ENCODE measurements at places on chromosomes 6 and 20.

- no peak for DNase-seq
These were observed 5.7 kb downstream of the CDC40 start for GRCh38 chr6:110185879-110186278.

DNA sequence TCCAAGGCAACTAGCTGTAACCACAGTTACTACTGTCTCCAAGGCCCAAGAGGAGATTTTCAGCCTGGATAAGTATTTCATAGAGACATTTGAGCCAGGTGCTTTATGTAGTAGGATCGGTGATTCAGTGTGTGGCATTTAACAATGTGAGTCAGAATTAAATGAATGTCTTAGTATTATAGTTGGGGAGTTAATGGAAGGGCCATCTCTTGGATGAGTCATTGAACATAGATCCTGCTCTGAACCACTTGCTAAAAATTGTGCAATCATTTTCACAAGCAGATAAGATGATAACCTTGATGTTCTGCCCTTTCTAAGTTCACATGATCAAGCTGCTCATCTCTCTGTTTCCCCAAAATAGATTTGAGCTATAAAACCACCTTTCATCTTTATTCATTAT, 668.9 kb upstream of the CITED2 start:
- peak; percentile 93 for DNase-seq

DNA sequence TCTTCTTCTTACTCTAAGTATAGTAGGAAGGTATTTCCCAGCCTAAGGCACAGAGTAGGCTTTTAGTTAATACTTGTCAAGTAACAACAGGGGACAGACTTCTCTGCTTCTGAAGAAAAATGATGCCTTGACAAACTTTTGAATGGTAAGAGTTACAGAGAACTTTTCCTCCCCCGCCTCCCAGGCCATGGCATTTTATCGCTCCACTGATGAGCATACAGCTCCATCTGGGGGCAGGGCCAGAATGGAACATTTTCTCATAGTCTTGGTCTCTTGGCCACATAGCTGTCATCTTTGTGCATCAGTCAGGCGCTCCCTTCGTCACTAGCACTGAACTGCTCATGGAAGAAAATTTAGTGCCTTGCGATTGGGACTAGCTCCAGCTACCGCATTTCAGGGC, 1066.8 kb upstream of the CITED2 start:
- DNase-seq = peak; percentile 37

DNA sequence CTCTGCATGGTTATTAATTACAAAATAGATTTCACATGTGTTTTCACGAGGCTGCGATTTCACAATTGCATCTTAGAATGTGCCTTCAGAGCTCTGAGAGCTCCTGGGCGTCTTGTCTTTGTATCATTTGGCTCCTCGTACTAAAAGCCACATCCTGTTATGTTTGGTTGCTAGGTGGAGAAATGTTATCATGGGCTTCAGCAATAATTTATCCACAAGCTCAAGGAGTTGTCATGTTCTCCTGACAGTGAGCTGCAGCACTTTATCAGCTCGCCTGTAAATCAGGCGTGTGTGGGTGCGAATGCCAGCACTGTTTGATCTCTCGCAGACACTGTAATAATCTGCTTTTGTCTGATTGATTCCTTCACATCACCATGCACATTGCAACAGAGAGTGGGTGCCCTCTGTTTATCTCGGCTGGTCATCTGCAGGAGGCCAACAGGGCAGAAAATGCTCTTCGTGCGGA, 218.6 kb upstream of the ZFP64 start:
- no peak for DNase-seq

DNA sequence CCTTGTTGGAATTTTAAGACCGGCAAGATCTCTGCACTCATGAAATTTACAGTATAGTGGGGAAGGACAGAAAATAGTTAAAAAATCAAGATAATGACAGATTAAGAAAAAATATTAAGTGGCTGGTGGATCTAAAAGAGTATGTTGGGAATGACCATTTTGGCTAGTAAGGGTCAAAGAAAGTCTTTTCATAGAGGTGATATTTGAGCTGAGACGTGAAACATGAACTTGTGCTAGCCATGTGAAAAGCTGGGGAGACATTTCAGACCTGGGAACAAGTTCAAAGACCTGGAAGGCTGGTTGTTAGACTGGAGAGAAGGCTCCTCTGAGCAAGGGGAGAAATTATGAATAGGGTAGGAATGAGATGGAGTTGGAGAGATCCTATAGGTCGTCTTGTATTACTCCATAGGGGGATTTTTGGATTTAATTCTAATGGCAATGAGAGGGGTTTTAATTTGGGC, 4.7 kb downstream of the BICRAL start:
- no peak for DNase-seq

DNA sequence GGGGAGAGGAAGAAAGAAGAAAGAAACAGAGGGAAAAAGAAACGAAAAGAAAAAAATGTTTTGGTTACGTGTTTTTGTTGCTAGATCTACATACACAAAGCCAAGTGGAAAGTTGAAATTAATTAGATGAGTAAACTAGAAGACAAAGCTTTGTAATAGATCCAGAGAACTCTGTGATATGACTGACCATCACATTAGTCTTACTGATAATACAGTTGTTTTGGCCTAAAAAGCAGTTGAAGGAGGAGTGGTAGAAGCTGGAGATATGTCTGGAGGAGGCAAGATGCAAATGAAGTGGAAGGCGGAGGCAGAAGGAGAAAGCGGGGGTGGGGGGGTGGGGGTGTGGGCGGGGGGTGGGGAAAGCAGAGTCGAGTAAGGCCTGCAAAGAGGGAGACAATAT, 500.1 kb upstream of the ID4 start:
- DNase-seq = no peak

DNA sequence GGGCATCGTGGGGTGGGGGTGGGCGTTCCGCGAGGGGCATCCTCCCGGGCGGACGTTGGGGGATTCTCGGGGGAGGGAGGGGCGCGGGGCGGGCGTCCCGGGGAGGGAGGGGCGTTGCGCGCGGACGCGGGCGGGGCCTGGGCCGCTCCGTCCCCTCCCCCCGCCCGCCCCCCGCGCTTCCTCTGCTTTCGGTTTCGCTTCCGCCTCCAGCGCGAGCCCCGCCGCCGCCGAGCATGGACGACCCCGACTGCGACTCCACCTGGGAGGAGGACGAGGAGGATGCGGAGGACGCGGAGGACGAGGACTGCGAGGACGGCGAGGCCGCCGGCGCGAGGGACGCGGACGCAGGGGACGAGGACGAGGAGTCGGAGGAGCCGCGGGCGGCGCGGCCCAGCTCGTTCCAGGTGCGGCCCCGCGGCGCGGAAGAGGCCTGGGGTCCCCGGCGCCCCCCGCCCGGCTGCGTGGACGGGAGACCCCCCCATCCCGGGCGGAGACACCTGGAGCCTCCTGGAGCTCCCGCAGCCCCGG, at the start of gene OGFR:
Gene OGFR, plus strand, starts transcription at position 209 of the 528 bp plus-strand sequence. Its CDS starts 25 bp downstream, at position 234.
- no peak for DNase-seq

DNA sequence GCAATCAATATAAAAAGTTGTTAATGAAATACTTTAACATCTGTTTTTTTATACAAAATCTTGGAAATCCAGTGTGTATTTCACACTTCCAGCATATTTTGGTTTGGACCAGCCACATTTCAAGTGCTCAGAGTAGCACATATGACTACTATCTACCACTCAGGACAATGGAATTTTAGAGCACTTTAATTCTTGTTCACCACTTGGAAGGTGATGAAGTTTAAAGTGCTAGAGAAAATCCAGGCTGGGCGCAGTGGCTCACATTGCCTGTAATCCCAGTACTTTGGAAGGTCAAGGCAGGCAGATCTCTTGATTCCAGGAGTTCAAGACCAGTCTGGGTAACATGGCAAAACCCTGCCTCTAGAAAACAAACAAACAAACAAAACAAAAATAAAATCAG, 6.1 kb upstream of the SLC35B3 start:
- DNase-seq = no peak

DNA sequence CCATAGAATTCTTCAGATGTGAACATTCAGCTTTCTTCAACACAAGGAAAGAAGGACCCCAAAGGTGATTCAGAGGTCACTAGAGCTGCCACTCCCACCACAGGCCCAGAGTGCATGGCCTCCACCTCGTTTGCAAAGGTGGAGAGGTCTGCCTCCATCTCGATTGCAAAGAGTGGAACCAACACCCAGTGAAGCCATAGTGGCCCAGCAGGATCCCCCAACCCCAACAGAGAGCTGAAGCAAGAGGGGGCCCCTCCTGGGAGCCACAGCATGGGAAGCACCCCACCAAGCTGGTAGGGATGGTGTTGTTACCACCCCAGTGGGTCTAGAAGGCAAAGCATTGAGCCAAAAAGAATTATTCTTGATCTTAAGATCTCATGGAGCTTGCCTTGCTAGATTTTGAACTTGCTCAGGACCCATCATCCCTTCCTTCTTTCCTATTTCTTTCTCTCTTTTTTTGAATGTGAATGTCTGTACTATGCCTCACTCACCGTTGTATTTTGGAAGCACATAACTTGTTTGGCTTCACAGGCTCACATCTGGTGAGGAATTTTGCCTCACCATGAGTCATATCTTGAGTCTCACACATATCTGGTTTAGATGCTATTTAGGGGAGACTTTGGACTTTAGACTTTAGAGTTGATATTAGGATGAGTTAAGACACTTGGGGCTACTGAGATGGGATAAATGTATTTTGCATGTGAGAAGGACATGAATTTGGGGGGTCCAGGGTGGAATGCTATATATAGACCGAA, 119.2 kb downstream of the ANKRD60 start:
- DNase-seq = peak; percentile 94

GRCh38 chr6:71197267-71197666, 91.3 kb upstream of the OGFRL1 start:
- DNase-seq = peak; percentile 64

- no peak for DNase-seq
These were observed 26.2 kb downstream of the SLC16A10 start for GRCh38 chr6:111113336-111114086.

DNA sequence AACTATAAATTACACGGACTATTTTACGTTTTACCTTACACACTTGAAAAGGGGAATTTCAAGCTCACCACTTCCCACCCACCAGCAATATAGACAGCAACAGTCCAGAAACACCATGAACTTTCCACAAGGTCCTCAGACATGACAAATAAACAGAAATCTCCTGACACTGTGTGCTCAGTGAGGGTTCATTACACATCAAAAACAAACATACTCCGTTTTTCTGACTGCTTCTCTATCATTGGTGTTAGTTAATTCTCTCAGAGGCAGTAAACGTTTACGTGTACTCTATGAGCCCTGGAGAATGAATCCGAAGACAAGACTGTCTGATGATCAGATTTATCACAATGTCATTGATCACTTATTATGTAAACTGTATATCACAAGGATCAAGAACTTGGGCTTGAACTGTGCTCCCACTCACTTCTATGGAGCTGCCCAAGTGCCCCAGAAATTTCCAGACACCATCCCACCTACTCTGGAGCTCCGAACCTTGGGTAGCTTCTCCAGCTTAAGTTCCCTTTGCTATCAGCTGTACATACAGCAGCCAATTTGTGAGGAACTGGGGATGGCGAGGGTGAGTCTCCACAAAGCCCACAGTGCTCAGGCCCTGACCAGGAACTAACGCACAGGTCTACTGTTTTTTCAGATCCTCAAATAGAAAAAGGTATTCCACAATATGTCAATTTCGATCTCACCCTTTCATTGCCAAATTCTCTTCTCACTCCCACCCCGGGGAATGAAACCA, 86.0 kb downstream of the ALDH8A1 start:
- no peak for DNase-seq

DNA sequence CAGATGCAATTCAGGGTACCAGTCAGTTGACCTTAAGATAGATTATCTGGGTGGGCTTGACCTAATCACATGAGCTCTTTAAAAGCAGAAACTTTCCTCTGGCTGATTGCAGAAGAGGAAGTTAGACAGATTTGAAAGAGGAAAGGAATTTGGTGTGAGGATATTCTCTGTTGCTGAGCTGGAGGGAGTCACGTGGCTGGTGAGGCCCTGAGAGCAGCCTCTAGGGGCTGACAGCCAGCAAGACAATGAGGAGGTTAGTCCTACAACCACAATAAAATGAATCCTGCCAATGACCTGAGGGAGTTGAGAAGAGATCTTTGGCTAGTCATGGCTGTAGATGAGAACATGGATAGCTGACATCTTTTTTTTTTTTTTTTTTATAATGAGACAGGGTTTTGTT, 87.0 kb upstream of the B3GAT2 start:
- no peak for DNase-seq

DNA sequence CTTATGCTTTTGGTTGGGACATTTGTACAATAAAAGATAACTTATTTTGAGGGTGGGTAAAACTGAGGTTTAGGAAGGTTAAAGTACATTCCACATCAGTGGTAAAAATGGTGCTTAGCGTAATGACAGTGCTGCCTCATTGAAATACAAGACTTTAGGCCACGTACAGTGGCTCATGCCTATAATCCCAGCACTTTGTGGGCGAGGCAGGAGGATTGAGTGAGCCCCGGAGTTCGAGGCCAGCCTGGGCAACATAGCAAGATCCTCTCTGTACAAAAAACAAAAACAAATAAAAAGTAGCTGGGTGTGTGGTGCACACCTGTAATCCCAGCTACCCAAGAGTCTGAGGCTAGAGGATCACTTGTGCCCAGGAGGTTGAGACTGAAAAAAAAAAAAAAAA, 2.3 kb upstream of the KIAA0319 start:
- no peak for DNase-seq

- no peak for DNase-seq
These were observed 937 bp downstream of the TAF8 start for GRCh38 chr6:42051268-42051653.

GRCh38 chr6:98514073-98514720, 320.2 kb upstream of the POU3F2 start:
- DNase-seq = no peak

DNA sequence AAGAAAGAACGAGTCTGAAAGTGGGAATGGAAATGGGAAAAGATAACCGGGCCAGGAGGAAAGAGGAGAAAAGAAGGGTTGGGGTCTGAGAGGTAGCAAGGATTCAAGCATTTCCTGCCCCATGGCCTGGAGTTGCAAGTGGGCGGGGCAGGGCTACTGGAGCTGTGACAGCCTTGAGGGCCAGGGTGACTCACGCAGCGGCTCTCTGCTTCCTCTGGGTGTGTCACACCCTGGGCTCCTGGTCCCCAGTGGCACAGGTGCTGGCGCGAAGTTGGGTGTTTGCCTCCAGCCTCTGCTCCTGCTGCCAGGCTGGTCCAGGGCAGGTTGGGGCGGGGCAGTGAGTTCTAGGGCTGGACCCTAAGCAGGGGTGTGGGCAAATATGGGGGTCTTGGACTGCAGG, 3.3 kb upstream of the ULBP3 start:
- DNase-seq = peak; percentile 23

DNA sequence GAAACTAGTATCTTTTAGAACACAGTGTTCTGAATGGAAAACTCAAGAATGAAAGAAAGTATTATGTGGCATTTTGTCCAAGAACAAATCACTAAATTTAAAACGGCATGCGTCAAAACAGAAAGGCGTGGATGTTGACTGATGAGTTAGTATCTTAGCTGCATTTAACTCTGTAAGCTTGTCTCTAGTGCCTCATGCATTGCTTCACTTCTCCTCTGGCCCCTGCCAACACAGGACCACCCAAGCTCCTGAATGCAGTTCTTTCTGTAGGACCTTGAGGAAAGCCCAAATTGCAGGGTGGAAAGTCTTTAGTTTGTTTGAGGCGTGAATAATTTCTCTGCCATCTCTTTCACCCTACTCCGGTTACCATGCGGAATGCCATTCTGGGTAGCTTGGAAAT, 632.2 kb downstream of the COL12A1 start:
- no peak for DNase-seq

- peak; percentile 62 for DNase-seq
These were observed 154.4 kb upstream of the STMND1 start for GRCh38 chr6:16947375-16948015.

Data from HS-5 (cell line).